NCI-H460 (cell line): ENCODE measurements at places on chromosomes 6 and 20.

DNA sequence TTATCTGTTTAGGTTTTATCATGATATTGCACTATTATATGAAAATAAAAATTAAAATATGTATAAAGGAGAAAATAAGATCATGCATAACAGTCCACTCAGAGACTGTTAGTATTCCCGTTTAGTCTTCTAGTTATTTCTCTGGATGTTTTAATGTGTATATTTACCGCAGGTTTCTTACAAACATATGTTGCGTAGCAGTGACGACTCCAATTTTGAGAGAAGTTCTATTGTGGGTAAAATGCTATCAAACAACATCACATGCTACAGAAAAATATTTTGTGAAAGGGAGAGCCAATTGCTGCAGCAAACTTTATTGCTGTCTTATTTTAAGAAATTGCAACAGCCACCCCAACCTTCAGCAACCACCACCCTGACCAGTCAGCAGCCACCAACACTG lies 72.4 kb upstream of the NXT1 start:
- no peak for DNase-seq

- no peak for DNase-seq
Measured at GRCh38 chr20:34680586-34681175, 3.8 kb upstream of the PIGU start.

DNA sequence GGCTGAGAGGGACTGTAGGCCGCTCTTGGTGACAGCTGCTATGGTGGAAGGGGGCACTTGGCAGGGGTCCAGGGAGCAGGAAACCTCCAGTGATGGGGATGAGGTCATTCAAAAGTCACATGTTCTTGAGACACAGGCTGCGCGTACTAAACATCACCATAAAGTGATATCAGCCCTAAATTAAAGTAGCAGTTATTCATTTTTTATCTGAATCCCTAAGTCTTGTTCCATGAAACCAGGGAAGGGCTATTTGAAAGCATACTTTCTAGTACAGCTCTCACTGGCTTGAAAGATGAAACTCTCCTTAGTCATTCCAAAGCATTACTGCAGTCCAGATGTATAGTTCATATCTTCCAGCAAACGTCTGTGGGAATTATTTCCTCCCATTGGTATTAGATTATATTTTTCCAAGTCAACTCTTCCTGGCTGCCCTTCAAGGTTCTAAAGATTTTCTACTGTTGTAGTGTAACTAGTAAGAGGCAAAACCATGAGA lies 373.1 kb downstream of the CD109 start:
- no peak for DNase-seq

DNA sequence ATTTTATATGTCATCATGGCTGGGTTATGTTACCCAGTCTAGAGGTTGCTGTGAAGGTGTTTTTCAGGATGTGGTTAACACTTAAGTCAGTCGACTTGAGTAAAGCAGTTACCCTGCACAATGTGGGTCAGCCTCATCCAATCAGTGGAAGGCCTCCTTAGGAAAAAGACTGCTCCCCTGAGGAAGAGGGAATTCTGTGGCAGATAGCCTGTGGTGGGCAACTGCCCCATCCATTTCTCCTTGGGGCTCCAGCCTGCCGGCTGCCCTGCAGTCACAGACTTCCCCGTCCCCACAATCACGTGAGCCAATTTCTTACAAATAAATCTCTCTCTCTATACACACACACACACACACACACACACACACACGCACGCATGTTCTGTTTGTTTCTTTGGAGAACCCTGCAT lies 34.5 kb upstream of the MPC1 start:
- no peak for DNase-seq

- no peak for DNase-seq
Measured at GRCh38 chr6:165615636-165616035, 47.4 kb downstream of the PDE10A start.

GRCh38 chr20:64072498-64073063 lies 6.7 kb downstream of the RGS19 start:
- no peak for DNase-seq

- peak; percentile 51 for DNase-seq
Measured at GRCh38 chr20:17530716-17531664, at the start of gene BFSP1. Gene BFSP1, minus strand, starts transcription at chr20:17531379. Its CDS starts 50 bp downstream, at chr20:17531329.

- no peak for DNase-seq
Measured at GRCh38 chr20:52945862-52946522, 26.2 kb upstream of the TSHZ2 start.

GRCh38 chr6:51314965-51315364 lies 496.3 kb downstream of the TFAP2B start:
- no peak for DNase-seq

DNA sequence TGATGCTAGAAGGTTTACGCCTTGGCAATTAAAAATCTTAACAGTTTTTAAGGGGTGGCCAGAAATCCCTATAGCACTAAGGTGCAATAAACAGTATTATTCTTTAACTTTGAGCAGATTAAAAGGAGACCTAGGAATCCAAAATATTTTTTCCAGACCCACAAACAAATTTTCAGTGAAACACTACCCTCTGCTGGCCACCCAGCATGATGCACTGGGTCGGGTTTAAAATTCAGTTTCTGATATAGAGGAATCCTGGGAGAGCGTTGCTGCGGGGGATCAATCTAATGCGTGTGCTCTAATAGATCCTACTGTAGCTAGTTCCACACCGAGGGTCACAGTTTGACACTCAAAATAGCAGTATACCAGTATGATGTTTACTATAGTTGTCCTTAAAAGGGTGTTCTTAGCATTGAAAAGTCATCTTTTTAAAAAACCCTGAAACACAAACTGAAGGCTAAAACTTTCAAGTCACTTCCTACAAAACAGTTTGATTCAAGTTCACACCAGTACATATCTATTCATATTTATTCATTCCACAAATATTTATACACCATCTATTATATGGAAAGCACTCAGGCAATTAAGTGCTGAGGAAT lies 10.2 kb downstream of the UBE3D start:
- DNase-seq: peak; percentile 28

DNA sequence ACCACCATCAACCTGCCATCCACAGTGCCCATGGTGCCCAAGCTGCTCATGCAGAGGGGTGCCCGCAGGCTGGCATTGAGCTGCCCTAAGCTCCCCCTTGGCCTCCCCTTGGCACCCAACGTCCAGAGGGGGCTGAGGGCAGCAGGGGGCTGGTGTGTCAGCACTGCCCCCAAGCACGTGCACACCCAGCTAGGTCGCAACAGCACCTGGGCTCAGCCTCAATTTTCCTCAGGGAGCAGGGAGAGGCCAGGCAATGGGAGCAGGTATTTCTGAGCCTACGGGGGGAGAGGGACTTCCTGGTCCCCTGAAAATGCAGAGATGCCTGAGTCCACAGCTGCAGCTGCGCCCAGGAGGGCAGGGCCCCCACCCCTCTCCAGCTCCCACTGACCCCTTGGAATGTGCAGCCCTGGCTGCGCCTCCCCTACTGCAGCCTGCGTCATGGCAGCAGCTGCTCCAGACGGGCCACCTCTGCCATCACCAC lies 204.2 kb downstream of the ANKRD60 start:
- DNase-seq: no peak
